ENCODE measurements at places on chromosomes 2 and 18.

DNA sequence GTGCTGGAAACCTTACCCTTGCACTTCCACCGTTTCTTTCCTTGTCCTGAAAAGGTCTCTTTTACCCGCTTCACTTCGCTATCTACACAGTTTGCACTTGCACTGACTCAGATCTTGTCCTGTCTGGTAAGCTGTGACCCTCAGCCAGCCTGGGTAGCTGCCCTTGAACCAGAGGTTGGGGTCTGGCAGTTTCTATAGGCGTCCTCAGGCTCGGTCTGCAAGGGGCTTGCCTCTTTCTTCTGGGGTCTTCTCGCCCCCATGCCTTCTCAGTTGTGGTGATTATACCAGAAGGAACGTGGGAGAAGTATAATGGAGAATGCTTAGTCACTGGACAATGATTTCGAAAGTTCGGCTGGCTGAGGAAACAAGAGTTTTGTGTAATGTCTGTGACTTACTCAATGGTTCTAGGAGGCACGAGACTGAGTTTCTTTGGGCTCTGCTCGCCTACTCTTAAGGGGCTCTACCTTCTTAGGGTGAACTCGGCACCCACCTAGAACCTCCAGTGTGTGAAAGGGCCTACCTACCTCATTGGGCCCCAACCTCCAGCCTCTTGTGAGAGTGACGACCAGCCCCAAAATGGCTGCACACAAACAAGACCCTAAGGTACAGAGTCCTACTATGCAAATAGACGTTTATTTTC, 6.9 kb upstream of the STAT1 start:
- no peak for DNase-seq

GRCh38 chr18:2901423-2901985, 54.7 kb downstream of the EMILIN2 start:
- no peak for DNase-seq

DNA sequence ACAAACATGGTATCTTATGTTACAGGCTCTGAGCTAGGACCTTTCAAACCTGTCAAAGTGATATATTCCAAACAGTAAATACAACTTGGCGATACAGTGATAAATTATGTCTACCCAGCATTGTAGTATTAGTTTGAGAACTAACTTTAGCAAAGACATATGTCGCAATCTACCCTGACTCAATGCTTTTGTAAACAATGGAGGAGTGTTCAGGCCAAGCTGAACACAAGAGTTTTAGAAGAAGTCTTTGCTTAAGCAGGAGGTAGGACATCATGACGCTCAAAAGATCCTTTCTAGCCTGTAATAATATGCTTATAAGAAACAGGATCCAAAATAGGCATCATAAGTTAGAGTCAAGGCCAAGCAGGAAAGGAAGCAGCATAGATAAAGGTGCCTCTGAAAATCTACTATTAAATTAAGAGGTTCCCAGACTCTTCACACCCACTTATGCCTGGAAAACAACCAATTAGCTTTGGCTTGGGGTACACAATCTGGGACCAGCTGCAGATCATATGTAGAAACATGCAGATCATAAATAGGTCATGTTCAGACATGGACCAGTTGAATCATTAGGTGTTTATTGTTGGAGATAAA, 132.5 kb downstream of the CSRNP3 start:
- DNase-seq, result no peak

- DNase-seq, result no peak
Measured at GRCh38 chr2:16475586-16475985, 190.0 kb downstream of the CYRIA start.

GRCh38 chr2:10028407-10028987, 14.9 kb upstream of the KLF11 start:
- DNase-seq, result no peak

GRCh38 chr18:12765586-12765985, 62.7 kb downstream of the PSMG2 start:
- no peak for DNase-seq

DNA sequence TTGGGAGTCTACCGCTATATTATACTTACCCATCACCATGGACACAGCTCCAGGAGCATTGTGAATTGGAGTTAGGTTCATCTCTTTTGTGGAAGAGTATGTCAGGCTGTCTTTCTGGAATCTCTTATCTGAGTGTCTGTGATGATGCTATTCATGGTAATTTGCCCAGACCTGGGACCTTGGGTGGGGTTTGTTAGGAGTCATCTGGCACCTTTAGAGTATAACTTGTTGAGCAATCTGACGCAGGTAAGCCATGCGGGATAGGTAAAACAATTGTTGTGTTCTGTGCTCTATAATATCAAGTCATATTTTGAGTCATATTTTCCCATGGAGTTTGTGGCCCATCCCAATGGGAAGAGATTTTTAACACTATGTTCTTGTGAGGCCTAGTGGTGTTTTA, 49.7 kb upstream of the MAPRE2 start:
- DNase-seq, result no peak

GRCh38 chr18:24499814-24500213, 39.4 kb downstream of the HRH4 start:
- DNase-seq, result no peak
